ENCODE measurements at places on chromosomes 16 and 17. TPM values are rescaled to one million over a fixed set of nuclear protein-coding genes. Genes with fewer than 3 reads are reported as not detected.

GRCh38 chr16:60371591-60371990, 1637.5 kb upstream of the GOT2 start:
- DNase-seq = no peak

GRCh38 chr17:27473748-27474609, 17.7 kb downstream of the KSR1 start:
- no peak for DNase-seq

DNA sequence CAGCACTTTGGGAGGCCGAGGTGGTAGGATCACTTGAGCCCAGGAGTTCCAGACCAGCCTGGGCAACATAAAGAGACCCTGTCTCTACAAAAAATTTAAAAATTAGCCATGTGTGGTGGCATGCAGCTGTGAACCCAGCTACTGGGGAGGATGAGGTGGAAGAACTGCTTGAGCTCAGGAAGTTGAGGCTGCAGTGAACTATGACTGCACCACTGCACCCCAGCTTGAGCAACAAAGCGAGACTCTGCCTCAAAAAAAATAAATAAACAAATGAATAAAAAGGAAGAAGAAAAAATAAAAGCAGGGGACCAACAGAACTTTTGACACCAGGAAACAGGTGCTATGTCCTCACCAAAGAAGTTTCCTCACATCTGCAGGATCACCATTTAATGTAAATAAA, 14.2 kb downstream of the TERF2 start:
- DNase-seq = no peak

CCT6B gene
- 12.0 TPM for total RNA-seq

DNA sequence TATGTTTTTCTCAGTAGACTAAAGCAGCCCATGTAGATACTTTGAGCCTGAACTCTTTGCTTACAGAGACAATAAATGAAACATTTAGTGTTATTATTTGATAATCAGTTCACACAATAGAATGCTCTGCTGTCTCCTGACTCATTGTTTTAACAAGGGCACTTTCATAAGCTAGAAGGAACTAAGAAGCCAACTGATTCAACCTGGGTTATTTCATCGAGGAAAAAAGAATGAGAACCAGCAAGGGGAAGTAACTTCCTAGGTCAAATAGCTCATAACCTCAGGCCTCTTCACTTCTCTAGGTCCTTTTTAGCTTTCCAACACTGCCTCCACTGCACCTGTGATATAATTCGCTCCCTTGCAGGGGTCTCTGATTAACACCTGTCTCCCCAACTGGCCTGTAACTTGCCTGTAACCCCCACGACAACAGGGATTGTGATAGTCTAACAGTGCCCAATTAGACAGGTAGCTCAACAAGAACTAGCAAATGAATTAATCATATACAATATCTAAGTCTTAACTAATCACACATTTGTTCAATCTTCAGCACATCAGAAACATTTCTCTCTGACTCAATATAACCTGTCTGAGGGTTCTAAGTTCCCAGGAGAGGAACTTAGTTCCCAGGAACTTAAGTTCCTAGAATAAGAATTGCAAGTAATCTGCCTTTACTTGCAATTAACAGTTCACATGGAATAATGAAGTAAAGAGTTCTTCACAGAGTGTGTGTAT, 34.8 kb downstream of the RFFL start:
- peak; percentile 44 for DNase-seq

MGAT5B gene
- 0.74 TPM for total RNA-seq

- no peak for DNase-seq
These were observed 473 bp upstream of the TPPP3 start for GRCh38 chr16:67393788-67394154.

- DNase-seq = peak; percentile 61
These were observed 53.0 kb downstream of the SF3B3 start for GRCh38 chr16:70576431-70577255.

GRCh38 chr16:85683363-85683762, 5.4 kb downstream of the GINS2 start:
- DNase-seq = no peak

SDK2 gene
- not detected for total RNA-seq

EPX gene
- not detected for total RNA-seq

- no peak for DNase-seq
These were observed 15.9 kb upstream of the SLC38A10 start for GRCh38 chr17:81310949-81311550.

GUCY2D gene
- not detected for total RNA-seq

C16orf96 gene
- not detected for total RNA-seq

- DNase-seq = no peak
These were observed 21.9 kb downstream of the ZNF423 start for GRCh38 chr16:49833796-49834530.

GRCh38 chr16:17339764-17340541, 130.8 kb downstream of the XYLT1 start:
- DNase-seq = no peak

GRCh38 chr16:89420204-89420603, 70.2 kb downstream of the ANKRD11 start:
- no peak for DNase-seq

FOXL1 gene
- 0.90 TPM for total RNA-seq

DNA sequence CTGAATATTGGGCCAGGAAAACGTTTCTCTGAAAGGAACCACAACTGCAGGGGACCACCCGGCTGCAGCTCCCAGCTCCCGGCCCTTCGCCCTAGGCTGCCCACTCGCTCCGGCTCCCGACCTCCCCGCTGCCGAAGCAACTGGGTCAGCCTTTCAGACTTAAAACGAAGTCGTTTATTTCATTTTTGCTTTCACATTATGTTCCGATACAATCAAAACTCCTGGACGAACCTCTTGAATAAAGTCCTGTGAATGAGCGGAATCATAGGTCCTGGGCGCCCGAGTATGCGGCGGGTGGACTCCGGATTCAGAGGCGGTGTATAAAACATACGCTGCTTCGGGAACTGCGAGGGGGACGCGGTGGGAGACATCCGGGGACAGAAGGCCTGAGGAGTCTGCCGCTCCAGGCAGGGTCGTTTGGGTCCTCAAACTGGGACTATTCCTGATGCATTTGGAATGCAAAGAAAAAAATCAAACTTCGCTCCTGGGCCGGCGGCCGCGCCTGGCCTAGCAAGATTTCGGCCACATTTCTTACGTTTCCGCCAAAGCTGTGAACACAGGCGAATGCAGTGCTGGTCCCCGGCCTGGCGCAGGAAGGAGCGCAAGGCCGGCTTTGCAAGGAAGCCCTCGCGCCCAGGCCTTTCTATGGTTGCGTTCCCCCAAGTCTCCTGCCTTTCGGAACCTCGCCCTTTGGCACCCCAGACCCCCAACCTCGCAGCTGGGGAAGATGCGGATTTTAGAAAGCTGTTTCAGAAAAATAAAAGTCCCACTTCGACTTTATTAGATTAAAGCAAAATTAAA, 3.7 kb downstream of the CBLN1 start:
- DNase-seq = no peak

TTLL6 gene
- not detected for total RNA-seq

GRCh38 chr17:66549731-66550207, 247.4 kb downstream of the PRKCA start:
- DNase-seq = peak; percentile 92

FBXL16 gene
- under 0.01 TPM for total RNA-seq

GRCh38 chr16:1348926-1349325, 2.8 kb downstream of the TSR3 start:
- DNase-seq = no peak

- DNase-seq = peak; percentile 44
These were observed 14.1 kb upstream of the ITGB4 start for GRCh38 chr17:75707079-75707571.

DNA sequence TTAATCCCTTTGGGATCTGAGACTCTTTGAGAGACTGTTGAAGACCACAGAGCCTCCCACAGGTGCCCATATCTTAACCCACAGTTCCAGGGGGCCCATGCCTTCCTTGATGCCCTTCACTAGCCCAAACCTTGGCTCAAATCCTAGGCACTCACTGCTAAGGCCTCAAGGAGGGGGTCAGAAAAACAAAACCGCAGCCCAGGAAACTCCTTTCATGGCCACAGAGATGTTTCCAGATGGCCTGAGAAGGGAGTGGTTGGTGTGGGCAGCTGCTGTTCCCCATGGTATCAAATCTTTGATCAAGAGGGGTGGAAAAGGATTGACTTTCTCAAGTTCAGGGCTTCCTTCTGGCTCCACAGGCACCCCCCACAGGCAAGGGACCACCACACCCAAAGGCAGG, 44.7 kb downstream of the CDH1 start:
- no peak for DNase-seq

- no peak for DNase-seq
These were observed 55.1 kb upstream of the EMP2 start for GRCh38 chr16:10635365-10636021.

DNA sequence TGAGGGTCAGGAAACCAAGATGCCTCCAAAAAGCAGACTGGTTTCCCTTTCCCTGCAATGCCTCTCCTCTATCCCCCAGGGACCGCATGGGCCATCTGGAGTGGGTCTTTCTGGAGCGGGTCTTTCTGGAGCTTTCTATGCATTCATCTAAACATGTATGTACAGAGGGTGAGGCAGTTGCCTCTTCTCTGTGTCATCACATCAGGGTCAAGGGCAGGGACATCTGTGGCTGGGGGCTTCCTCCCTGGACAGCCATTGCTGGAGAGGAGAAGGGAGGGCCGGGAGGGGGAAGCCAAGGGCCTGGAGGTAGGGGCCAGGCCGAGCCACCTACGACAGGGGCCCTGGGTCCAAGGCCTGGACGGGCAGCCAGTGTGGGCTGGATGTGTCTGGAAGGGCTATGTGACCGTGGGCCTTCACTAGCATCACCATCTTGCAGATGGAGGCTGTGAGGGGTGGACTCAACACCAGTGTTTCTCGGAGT, 840 bp downstream of the ADCY7 start:
- DNase-seq = no peak

DNA sequence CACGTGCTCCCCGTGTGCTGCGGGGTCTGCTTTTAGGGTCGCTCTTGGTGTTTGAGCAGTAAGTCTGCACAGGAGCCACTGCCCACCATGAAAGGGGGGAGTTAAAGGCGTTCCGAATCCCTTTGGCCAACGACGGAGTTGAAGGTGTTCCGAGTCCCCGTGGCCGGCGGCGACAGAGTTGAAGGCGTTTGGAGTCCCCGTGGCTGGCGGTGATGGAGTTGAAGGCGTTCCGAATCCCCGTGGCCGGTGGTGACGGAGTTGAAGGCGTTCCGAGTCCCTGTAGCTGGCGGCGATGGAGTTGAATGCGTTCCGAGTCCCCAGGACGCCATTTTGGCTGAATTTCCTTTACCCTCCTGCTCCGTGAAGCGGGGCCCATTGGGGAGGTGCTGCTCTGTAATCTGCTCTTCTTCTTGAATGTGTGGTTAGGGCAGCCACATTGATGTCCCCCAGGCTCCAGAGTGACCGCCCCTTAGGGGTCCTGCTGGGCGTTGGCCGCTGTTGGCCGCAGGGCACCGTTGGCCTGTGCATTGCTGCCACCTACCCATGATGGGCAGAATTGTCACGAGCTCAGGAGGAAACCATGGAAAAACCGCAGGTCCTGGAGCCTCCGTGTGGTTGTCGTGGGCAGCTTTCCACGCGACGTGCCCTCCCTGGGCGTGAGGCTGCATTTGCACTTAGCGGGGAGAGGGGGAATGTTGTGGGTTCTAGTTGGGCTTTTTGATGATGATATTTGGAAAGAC, 73.7 kb upstream of the ZNF750 start:
- no peak for DNase-seq

TMEM235 gene
- not detected for total RNA-seq

GRCh38 chr17:44561237-44561623, 3.9 kb downstream of the FZD2 start:
- no peak for DNase-seq

MAP3K14 gene
- 3.3 TPM for total RNA-seq

- DNase-seq = no peak
These were observed 44.2 kb downstream of the ADCY7 start for GRCh38 chr16:50310308-50311133.

- no peak for DNase-seq
These were observed 3.5 kb downstream of the IRX3 start for GRCh38 chr16:54282928-54283724.

TOM1L1 gene
- total RNA-seq = 3.8 TPM

GRCh38 chr17:75611851-75612429, 21.3 kb upstream of the SMIM5 start:
- DNase-seq = no peak

DNA sequence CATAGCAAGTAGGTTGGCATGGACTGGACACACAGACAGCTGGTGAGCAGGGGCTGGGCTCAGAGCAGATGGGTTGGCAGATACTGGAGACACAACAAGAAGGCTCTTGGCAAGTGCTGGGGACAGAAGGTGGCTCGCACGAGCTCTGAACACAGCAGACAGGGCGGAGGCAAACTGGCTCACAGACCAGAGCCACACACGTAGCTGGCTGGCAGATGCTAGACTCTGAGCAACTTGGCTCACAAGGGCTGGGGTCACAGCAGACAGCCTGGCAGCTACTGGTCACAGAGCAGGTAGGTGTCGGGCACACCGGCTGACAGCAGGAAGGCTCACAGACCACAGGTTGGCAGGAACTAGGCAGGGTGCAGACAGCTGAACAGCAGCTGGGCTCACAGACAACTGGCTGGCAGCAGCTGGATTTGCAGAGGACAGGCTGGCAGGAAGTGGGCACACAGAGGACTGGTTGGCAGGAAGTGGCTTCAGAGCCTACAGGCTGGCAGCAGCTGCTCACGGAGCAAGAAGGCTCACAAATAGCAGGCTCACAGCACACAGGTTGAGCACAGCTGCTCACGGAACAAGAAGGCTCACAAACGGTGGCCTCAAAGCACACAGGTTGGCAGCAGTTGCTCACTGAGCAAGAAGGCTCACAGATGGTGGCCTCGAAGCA, 725 bp downstream of the KRTAP16-1 start:
- DNase-seq = no peak

KRTAP1-1 gene
- total RNA-seq = not detected

DNA sequence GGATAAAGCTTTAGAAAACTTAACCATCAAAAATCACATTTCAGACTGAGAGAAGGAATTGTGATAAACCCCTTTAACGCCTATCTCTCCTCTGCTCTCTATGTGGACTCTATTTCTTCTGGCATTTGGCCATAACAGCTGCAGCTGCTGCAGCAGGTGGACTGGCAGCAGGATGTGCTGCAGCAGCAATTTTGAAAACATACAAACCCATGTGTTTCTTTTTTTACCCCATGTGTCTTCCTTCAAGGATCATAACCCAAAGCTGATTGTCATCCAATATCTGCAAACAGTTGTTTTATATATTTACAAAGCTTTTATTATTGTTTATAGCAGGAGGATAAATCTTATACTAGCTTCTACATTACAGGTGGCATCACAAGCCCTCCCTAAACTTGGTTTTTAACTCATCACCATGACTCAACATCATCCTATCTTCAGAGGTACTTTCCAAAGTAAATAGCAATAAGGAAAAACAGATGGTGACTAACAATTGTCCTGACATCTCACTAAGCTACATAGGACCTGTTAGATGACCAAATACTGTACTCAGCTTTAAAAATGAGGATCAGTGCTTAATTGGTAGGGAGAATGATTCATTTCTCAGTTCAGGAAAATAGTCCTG, 14.5 kb upstream of the KRTAP9-2 start:
- peak; percentile 42 for DNase-seq

PLK1 gene
- total RNA-seq = 16.8 TPM

GRCh38 chr17:45833920-45834319, 10.8 kb upstream of the SPPL2C start:
- DNase-seq = no peak

NDRG4 gene
- total RNA-seq = 5.2 TPM

- no peak for DNase-seq
These were observed 17.5 kb upstream of the ADCY7 start for GRCh38 chr16:50248845-50249244.

GRCh38 chr17:79090443-79091225, 16.0 kb downstream of the ENGASE start:
- DNase-seq = peak; percentile 2
